ENCODE measurements at places on chromosomes 2 and 18.

- DNase-seq, result no peak
Measured at GRCh38 chr2:159317392-159318088, 31.0 kb upstream of the WDSUB1 start.

GRCh38 chr2:29097569-29097968, 17.6 kb upstream of the CLIP4 start:
- no peak for DNase-seq

DNA sequence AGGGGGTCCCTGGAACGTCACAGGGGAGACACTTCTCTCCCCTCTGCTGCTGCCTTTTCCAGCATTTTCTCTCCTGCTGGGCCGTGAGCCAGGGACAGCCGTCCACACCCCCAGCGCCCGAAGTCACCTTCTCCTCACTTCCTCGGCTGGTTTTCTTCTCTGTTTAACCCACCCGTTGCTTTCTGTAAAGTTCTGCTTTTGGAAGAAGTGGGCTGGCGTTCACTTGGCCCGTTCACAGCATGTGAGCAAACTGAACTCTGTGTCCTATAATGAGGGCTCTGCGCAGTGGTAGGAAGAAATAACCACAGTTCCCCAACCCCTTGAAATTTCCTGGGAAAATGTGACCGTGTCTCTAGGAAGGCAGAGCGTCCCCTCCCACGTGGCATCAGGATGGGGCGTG, 187.0 kb upstream of the HDAC4 start:
- no peak for DNase-seq

- no peak for DNase-seq
Measured at GRCh38 chr2:47293976-47294375, 109.0 kb upstream of the MSH2 start.

- DNase-seq, result no peak
Measured at GRCh38 chr18:68854786-68855391, 57.0 kb downstream of the CCDC102B start.

DNA sequence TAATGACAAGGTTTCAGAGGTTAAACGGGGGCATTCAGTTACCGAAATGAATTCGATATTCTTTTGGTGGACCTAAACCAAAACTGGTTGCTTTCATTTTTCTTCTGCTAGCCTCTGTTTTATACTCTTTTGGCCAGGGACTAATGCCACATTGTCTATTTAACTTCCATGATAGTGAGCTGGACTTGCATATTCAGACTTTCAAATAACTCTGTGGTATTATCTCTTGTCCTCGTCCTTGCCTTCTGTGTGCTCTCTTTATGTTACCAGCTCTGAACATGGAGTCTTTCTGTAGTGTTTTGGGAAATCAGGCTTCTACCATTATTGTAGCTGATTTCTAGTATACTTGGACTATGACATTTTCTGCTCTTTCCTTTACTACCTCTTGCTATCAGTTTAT, 75.1 kb downstream of the CCDC102B start:
- no peak for DNase-seq

- no peak for DNase-seq
Measured at GRCh38 chr2:11389551-11390398, 45.3 kb upstream of the ROCK2 start.

DNA sequence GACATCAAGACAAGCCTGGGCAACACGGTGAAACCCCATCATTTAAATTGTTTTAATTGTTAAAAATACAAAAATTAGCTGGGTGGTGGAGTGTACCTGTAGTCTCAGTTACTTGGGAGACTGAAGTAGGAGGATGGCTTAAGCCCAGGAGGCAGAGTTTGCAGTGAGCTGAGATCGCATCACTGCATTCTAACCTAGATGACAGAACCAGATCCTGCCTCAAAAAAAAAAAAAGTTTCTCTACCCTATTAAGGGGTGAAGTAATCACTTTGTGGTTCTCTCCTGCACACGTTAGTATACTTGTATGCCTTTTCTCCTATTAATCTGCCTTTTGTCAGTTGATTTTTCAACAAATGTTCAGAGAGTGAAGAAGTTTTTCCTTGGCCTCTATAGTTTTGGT, 18.1 kb upstream of the PUM2 start:
- no peak for DNase-seq

DNA sequence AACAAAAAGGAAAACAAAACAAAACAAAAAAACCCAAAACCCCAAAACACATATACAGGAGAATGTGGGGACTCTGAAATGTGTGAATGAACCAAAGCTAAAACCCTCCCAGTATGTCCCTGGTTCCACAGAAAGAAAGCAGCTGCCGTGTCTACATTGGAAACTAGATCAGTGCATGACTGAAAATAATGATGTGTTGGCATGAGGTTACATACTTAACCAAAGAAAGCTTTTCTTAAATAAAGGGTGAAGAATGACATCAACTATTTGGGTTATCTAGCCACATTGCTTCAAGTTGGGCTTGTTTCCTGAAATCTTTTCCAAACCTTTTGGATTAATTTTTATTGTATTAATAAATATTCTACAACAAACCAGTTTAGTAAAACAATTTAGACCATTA, 91.9 kb upstream of the FN1 start:
- DNase-seq, result no peak
